ENCODE measurements at places on chromosomes 3 and 15.

DNA sequence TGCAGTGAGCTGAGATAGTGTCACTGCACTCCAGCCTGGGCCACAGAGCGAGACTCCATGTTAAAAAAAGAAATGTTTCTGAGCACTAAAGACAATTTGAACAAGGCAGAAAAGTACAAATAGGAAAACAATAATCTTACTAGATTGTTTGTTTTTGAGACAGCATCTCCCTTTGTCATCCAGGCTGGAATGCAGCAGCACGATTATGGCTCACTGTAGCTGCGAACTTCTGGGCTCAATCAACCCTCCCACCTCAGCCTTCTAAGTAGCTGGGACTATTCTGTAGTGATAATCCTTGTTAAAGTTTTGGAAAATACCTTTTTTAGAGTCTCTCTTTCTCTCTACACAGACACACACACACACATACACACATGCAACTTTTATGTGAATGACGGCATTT, 107.1 kb downstream of the LPP start:
- DNase-seq, result no peak

- no peak for DNase-seq
Observed at GRCh38 chr15:32687556-32687955, 30.2 kb upstream of the GREM1 start.

- no peak for DNase-seq
Observed at GRCh38 chr3:16277471-16277870, 12.5 kb downstream of the OXNAD1 start.

DNA sequence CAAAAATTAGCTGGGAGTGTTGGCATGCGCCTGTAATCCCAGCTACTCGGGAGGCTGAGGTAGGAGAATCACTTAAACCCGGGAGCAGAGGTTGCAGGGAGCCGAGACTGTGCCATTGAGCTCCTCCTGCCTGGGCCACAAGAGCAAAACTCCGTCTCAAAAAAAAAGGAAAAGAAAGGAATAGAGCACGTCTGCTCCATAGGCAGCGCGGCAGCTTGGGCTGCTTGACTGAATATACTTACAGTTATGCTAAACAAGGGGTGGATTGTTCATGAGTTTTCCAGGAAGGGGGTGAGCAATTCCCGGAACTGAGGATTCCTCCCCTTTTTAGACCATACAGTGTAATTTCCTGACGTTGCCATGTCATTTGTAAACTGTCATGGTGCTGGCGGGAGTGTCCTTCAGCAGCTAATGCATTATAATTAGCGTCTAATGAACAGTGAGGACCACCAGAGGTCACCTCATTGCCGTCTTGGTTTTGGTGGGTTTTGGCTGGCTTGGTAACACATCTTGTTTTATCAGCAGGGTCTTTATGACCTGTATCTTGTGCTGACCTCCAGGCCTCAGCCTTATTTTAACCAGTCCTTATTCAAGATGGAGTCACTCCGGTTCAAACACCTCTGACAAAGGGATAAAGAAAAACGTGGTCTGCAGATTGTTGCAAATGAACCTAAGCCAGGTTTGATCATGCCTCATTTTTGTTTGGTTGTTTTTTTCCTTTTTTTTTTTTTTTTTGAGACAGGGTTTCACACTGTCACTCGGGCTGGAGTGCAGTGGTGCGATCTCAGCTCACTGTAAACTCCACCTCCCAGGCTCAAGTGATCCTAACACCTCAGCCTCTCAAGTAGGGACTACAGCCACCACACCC, 24.9 kb upstream of the SENP5 start:
- no peak for DNase-seq

DNA sequence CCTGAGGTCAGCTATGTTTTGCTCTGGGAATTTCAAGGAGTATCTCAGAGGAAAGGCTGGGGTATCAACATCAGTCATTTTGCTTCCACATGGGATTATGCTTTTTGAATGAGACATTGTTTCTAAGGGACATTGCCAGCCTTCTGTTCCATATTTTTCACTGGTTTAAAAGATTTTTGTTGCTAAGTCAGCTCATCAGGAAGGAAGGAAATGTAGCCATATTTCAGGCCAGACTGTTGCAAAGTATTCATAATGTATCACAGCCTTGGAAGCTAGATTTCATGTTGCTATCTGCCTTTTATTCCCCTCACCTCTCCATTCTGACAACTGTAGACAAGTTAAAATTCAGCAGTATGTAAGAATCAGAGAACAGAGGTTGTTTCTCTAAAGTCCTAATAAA, 61.0 kb upstream of the CHRM5 start:
- no peak for DNase-seq

GRCh38 chr3:23602971-23603370, 202.8 kb upstream of the UBE2E1 start:
- no peak for DNase-seq

DNA sequence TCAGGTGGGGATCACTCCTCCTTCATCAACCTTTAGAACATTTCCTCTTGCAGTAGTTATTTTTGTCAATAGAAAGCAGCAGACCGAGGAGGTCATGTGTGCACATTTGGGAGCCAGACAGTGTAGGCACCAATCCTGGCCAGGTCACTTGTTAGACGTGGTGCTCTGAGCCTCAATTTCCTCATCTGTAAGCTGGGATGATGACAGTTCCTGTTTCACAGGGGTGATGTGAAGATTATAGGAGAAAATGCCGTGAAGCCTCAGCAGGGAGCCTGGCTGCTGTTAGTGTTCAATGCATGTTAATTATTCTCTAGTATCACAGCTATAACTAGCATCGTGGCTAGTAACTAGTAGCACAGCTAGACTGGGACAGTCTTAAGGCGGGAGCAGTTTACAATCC, 64.7 kb downstream of the ATP2B2 start:
- no peak for DNase-seq

GRCh38 chr15:25172691-25173090, 217.9 kb downstream of the SNRPN start:
- no peak for DNase-seq

GRCh38 chr15:100764778-100765466, 114.7 kb upstream of the ALDH1A3 start:
- no peak for DNase-seq

- peak; percentile 74 for DNase-seq
Observed at GRCh38 chr3:112293368-112294321, at the start of gene SLC9C1. SLC9C1 (minus strand) TSS chr3:112294216; CDS start chr3:112286791, 7,425 bp downstream.

DNA sequence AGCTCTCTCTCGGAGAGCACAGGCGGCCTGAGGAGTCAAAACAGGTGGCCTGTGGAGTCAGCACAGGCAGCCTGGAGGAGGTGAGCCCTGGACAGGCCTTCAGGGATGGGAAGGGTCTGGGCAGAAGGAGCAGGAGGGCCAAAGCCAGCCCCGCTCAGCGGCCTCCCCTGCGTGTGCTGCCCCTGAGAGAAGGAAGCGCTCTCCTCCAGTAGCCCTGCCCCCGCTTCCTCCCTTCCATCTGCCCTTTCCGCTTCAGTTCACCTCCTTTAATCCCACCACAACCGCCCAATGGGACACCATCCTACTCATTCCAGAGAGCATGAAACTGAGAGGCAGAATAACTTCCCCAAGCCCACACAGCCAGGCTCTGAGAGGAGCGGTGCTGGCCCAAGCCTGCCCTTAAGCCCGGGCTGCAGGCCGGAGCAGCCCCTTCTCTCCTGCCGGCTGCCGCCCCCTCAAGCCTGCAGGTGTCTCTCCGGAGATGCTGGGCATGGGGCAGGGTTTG, 3.2 kb upstream of the NR2E3 start:
- DNase-seq, result no peak

DNA sequence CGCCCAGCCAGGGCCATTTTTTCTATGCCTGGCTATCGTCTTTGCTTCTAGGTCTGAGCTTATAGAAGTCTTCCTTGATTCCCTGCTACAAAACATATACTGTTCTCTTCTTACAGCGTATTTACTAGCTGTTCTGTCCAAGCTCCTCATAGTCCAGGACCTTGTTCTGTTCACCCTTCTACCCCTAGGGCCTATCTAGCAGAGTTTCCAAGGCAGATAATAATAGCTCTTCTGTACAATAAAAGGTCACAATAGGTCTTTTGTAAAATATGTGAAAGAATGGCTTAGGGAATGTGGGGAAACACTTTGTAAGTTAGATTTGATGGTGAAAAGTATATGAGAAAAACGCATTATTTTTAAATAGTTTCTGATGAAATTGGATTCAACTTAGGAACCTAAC, 158.2 kb downstream of the P3H2 start:
- DNase-seq, result no peak

DNA sequence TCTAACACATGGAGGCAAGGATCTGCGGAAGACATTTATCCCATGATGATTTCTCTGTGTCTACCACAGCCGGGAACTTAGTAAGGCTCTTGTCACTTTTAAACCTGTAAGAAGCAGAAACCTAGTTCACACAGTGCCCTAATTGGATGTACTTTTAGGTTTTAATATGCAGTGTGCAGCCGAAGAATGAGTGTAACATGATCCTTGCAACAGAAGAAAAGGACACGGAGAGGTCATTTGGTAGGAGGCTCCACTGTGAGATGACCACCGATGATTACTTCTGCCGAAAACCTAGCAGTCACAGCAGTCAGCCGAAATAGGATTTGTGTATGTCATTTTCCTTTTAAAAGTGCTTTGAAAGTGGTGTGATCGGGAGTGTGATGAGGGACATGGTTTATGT, 6.8 kb downstream of the CACNA1D start:
- DNase-seq, result no peak

GRCh38 chr3:1766384-1766783, 332.3 kb upstream of the CNTN4 start:
- DNase-seq, result no peak

GRCh38 chr3:28053759-28054158, 187.7 kb upstream of the CMC1 start:
- DNase-seq, result no peak

GRCh38 chr3:15755181-15755580, 42.6 kb downstream of the ANKRD28 start:
- DNase-seq, result no peak

- DNase-seq, result no peak
Observed at GRCh38 chr15:95770196-95770595, 560.3 kb upstream of the NR2F2 start.

GRCh38 chr3:98807011-98807410, 43.9 kb downstream of the ST3GAL6 start:
- DNase-seq, result no peak

GRCh38 chr3:169913323-169913722, 2.0 kb downstream of the SAMD7 start:
- no peak for DNase-seq

GRCh38 chr3:132255041-132255745, 62.0 kb upstream of the ACP3 start:
- peak; percentile 35 for DNase-seq

- DNase-seq, result no peak
Observed at GRCh38 chr3:71156062-71156665, 427.4 kb downstream of the FOXP1 start.

GRCh38 chr15:66405615-66406014, 18.9 kb downstream of the MAP2K1 start:
- DNase-seq, result no peak

GRCh38 chr15:40477642-40478327, 7.0 kb downstream of the CHST14 start:
- DNase-seq, result no peak

DNA sequence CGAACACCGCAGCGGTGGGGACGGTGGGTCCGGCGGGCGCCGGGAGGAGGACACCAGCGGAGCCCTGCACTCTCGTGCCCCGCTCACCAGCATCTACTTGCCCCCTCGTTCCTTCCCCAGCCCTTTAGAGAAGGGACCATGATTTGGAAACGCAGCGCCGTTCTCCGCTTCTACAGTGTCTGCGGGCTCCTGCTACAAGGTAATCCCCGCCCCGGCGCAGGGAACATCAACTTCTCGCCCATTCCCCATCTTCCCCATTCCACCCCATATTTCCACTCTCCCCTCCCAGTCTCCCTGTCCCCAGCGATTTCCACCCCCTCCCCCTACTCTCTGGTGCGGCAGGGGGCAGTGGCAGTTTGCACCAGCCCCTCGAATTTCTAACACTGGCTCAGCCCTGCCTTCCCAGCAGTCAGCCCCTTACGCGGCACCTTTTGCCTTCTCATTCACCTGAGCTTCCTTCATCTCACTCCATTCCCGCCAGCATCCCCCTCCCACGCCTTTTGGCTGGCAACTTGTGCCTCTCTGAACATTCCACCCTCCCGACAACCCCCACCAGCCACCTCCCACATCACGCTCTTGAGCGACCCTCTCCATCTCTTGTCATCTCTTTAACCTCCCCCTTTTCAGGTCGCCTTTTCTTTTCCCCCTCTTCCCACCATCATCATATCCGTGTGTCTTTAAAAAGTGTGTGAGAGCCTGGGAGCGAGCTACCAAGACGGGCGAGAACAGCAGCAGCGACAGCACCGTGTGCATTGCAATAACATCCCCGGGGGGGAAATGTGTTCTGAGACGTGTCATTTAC, 882 bp downstream of the CADM2 start:
- DNase-seq, result peak; percentile 34

- no peak for DNase-seq
Observed at GRCh38 chr3:18216996-18217395, 208.1 kb downstream of the SATB1 start.

DNA sequence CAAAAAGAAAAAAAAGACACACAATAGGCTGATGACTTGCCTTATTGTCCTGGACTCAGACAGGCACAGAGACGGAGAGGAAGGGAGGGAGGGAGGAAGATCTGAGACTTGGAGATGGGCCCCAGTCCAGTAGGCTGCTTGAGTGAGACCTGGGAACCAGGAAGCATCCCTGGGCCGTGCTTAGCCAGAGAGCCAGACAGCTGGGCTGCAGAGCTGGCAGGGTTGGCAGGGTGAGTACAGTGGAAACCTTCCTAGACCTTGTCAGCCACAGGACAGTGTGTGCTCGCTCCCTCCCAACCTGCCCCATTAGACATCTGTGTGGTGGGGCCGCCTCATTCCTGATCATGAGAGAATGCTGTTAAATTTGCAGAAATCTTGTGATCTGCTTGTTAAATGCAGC, 107.9 kb upstream of the ALDH1A3 start:
- no peak for DNase-seq

DNA sequence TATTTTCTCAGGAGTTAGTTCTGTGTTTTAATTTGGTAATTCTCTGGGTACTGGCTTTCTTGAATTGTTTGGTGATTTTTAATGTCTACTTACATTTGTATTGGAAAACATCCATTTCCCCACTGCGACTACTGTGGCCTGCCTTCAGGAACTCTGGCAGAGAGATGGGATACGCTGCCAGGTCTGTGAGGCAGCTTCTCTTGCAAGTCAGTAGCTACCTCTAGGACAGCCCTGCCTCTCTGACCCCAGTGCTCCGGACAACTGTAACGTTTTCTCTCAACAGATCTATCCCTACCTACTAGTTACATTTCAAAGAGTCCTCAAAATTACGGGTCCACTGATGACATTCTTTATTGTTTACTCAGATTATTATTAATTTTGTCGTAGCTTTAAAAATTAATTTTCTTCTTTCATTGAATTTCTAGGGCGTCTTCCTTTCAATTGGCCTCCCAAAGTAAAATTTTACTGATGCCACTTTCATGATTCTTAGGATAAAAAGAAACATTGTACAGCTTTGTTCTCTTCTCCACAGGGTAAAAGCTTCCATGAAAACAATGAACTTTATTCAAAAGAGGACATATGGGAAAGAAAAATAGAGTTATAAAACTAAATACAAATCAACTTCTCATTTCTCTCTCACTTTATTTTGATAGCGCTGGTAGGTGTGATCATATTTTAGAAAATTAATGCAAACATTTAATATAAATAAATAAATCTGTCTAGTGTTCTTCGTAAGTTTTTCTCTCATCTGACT, 123.2 kb upstream of the GOLGA8J start:
- DNase-seq, result no peak

GRCh38 chr3:160343132-160343531, 55.9 kb downstream of the IFT80 start:
- DNase-seq, result no peak
